Activated CD8-positive, alpha-beta memory T cell treated with anti-CD3 and anti-CD28 coated beads for 24 hours (primary cell): ENCODE measurements at places on chromosomes 1 and 21.

- DNase-seq, result no peak
Observed at GRCh38 chr1:201545851-201546492, 7.0 kb downstream of the NAV1 start.

DNA sequence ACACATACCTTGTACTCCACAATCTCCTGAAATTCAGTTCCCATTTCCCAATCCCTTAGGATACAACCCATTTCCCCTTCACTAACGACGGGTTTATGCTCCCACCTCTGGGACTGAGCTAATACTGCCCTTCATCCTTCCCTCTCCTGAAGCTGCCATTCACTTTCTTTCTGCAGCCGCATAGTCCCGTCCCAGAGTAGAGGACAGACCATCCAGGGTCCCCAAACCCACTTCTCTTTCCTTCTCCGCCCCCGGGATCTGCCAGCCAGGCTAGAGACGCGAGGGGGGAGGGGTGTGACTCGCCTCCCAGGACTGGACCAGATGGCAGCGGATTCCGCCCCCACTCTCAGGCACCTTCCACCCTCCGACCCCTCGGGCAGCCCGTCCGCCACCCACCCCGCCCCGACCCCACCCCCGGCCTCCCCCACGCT lies 679 bp downstream of the ABL2 start:
- DNase-seq, result peak; percentile 69

GRCh38 chr1:200673952-200674823 lies 4.5 kb upstream of the DDX59 start:
- no peak for DNase-seq

DNA sequence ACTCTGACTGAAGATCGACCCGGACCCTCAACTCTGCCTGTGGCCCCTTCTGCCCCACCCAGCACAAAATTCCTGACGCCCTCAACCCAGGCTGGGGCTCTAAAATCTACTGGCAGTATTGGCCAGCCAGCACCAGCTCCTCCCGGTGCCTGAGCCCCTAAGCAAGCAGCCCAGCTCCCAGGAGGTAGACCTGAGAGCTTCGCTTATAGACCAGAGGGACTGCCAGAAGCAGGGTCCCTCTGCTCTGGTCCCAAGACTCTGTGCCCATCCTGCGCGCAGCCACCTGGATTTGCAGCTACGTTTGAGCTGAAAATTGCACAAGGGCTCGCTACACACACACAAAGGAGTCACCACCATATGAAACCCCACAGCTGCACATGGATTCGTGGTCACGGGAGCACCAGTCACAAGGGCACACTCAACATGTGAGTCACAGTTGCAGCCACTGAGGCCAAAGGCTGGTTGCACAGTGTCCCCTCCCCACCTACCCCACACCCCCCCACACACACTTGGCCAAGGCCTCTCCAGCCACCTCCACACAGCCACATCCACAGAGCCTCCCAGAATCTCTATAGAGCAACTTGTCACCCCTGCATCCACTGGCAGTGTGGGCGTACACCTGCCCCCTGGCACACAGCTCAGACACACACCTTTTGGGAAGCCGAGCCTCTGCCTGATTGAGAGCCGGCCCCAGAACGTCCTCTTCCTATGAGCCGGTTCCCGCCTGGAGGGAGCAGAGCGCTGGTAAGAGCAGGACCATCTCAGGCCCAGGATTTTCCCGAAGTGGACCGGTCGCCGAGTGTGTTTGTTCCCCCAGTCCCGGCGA lies 1.1 kb upstream of the DMBX1 start:
- no peak for DNase-seq

DNA sequence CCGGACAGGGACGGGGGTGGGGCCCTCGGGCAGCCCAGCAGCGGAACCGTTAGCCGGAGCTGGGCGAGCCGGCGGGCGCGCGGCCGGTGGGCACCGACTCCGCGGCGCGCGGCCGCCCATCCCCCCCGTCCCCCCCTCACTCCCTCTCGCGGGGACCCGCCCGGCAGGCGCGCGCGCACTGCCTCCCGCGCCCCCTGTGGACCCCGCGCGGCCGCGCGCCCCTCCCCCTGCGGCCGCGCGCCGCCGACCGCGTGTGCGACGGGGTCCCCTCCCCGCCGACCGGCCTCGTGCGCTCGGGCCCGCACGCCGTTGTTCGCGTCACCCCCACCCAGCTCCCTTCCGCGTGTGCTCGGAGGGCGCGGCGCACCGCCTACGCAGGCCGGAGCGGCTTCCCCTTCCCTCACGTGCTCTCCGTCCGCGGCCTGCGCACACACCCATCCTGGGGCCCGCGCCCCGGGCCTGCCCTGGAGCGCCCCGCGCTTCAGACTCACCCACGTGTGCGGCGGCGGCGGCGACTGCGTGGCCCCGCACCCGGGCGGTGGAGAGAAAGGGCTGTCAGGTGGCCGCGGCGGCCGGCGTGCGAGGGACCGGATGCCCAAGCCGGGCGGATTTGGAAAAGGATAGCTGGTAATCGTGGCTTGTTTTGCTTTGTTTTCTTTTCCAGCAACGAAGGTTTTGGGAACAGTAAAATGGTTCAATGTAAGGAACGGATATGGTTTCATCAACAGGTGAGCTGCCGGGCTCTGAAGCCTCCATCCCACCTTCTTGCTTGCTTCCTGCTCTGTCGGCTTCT lies 717 bp downstream of the YBX1 start:
- peak; percentile 83 for DNase-seq

DNA sequence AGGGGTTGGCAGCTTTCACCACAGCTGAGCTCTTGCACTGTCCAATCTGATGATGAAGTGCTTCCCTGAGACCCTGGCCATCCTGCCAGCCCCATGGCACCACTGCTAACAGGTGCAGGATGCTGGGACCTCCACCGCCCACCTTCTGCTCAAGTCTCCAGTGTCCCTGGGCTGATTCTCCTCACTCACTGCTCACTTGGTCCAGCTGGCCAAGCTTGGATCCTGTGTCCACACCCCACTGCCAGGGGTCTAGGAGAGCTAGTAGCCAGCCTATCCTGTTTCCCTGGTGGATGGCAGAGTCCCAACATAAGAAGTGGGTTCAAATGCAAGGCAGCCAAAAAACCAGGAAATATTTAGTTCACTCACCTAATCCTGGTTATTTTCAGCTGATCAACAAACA lies 217.2 kb upstream of the IRF2BP2 start:
- no peak for DNase-seq
